ENCODE measurements at places on chromosomes 11 and 22.

DNA sequence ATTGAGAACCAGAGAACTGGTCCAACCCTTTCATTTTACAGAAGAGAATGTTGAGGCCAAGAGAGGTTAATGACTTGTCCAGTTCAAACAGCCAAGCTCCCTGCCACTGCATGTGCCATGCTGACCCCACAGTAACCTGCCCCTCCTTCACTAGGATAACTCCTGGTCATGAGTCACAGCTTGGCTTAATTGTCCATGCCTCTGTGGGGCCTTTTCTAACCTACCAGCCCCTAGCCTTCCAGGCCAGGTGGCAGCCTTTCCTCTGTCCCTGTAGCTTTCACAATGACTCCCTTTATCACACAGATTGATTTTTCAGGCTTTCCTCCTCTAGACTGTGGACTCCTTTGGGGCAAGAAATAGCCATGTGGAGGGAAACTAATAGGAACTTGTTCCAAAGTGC, 97.2 kb downstream of the PIWIL4 start:
- no peak for DNase-seq

DNA sequence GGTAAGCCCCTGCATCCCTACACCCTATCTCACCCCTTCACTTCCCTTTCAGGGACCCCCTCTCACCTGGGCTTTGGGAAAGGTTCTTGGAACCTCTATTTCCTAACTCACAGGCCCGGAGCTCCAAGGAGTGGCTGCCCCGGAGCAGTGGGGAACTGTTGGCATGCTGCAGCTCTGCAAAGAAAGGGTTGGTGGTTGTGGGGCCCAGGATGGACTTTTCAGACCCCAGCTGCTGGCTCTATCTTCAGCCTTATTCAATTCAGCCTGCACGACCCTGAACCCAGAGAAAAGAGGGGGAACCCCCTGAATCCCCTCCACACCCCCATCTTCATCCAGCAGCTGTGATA, 10.0 kb downstream of the ROBO4 start:
- no peak for DNase-seq

- DNase-seq, result no peak
Observed at GRCh38 chr11:134932761-134933160, 520.7 kb upstream of the B3GAT1 start.

DNA sequence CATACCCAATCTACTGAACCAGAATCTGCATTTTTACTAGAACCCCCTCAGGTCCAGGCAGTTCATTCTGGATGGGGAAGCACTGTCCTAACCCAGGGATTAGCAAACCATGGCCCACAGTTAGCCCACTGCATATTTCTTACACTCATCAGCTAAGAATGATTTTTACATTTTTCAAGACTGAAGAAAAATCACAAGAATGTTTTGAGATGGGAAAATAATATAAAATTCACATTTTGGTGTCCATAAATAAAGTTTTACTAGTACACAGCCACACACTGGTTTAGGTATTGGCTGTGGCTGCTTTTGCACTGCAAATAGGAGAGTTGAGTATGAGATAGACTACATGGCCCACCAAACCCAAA, 59.4 kb downstream of the PPFIBP2 start:
- DNase-seq, result no peak

GRCh38 chr11:120385110-120385509, 48.9 kb downstream of the ARHGEF12 start:
- DNase-seq, result no peak

GRCh38 chr11:33532720-33533385, 167.8 kb downstream of the C11orf91 start:
- no peak for DNase-seq

GRCh38 chr11:67303132-67303834, at the start of gene SSH3:
Gene SSH3 (plus strand): TSS chr11:67303530. CDS start chr11:67303626, 96 bp downstream.
- DNase-seq, result peak; percentile 81

- DNase-seq, result no peak
Observed at GRCh38 chr11:109864834-109865547, 228.2 kb upstream of the ZC3H12C start.

DNA sequence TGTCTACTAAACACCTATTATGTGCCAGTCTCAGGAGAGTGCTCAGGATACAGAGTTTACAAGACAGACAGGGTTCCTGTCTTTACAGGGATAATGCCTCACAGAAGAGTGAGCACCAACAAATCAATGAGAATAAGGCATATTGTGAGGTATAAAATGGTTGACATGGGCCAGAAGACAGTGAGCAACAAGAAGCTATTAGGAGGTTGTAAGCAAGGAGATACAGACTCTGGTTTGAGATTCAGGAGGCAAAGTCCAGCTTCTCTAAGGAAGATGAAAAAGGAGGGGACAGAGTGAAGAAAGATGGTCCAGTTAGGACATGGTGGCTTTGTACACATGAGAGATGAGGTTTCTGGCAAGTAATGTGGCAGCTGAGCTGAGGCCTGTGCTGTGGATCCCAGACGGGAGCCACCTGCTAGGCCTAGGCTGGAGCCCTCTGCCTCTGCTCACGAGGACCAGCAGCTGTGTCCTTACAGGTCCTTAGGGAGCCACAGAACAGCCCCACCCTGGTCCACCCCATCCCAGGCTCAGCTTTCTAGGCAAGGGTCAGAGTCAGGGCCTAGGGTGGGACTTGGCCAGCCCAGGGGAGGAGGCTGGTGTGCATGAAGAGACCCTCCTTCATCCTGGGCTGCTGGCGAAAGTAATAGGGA, 110.5 kb downstream of the ZNF280B start:
- no peak for DNase-seq

DNA sequence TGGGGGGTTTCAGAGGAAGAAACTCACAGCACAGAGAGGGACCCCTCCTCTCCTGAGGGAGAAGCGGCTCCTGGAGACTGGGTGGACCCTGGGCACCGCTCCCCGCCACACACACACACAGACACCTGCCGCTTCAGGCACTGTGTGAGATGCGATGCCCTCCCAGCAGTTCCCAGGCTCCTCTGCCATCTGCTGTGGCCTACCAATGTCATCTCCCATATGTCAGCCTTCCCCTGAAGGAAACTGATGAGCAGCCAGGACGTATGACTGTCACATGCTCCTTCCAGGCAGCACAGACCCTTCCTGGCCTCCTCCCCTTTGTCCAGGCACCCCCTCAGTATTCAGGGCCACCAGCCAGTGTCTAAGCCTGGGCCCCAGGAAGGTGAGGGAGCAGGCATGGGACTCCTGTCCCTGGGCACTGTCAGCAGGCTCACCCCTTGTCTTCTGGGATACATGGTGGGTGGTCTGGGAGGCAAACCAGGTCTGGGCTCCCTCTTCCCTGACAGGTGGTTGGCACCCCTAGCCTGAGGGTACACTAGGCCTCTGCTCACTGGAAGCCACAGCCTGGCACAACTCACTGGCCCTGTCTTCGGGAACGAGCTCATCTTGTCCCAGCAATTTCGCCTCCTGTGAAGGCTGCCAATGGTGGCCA, 11.8 kb upstream of the BCR start:
- no peak for DNase-seq

DNA sequence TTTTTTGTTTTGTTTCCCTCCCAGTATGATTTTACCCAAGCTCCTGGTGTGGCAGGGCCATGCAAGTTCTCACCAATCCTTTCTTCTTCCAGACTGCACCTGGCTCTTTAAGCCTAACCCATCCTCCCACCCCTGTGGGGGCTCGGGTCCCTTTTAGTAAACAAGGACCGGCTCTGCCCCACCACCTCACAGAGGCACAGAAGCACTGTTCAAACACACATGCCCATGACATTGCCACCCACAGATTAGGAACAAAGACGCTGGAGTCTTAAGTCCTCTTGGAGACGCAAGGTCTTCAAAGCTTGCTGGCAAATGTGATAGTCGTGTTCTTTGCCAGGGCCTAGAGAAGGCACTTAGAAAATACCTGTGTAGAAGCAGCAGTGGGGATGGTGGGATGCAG, 18.9 kb downstream of the UQCR10 start:
- no peak for DNase-seq

DNA sequence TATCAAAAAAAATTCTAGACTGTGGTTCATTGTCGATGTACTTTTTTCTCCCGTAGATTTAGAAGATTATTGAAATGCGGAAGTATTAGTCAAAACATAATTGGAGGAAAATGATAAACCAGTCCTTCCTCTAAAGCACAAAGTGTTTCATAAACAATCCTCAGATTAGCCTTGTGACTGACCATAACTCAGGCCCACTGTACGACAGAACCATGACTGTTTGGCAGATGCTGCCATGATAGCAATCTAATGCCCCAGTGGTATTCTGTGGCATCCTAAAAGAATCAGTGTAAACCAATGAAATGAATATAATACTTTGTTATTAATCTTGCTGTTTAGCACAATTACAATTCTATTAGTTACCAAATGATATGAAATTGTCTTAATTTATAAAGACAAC, 127.0 kb upstream of the CTSC start:
- no peak for DNase-seq

- DNase-seq, result no peak
Observed at GRCh38 chr11:95084509-95084908, 5.1 kb upstream of the ENDOD1 start.

GRCh38 chr22:39501644-39502108, 414 bp upstream of the MIEF1 start:
- DNase-seq, result no peak

DNA sequence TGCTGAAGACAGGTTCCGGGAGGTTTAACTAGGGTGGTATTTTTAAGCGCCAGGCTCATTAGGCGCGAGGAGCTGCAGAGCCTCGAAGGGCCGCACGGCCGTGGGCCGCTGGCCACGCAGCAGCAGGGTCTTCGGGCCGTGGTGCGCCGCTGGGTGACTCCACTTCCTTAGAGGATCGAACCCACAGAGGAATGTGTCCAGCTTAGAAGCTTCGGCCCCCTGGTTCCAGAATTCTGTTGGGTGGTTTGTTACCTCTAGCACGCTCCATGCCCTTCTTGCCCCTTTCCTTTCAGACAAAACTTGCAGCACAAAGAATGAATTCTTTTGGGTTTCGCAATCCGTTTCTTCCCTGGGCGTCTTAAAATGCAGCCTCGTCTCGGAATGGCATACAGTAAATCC, 773 bp upstream of the PATL1 start:
- peak; percentile 61 for DNase-seq

GRCh38 chr22:27725661-27726060, 75.9 kb downstream of the MN1 start:
- no peak for DNase-seq

- DNase-seq, result no peak
Observed at GRCh38 chr22:25364736-25365241, 145.3 kb downstream of the CRYBB2 start.

DNA sequence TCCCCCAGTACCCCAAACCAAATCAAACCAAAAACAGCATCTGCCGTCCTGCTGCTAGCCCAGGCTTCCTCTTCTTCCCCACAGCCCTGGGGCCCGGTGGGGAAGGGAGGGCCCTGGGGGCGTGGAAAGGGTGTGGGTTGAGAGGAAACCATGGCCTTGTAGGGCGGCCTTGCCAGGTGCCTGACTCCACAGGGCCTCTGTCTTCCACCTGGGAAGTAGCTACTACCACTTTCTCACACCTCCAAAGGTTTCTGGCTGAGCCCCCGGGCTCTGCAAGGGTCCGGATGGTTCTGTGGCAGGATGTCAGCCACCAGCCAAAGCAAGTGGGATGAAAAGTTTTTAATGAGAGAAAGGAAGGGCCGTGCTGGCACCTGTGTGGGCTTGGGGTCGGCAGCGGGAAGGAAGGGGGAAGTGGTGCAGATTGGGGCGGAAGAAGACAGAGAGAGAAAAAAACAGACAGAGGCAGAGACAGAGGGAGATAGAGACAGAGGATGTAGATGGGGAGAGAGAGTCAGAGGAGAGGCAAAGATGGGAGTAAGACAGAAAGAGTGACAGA, 10.5 kb downstream of the TPST2 start:
- peak; percentile 74 for DNase-seq

DNA sequence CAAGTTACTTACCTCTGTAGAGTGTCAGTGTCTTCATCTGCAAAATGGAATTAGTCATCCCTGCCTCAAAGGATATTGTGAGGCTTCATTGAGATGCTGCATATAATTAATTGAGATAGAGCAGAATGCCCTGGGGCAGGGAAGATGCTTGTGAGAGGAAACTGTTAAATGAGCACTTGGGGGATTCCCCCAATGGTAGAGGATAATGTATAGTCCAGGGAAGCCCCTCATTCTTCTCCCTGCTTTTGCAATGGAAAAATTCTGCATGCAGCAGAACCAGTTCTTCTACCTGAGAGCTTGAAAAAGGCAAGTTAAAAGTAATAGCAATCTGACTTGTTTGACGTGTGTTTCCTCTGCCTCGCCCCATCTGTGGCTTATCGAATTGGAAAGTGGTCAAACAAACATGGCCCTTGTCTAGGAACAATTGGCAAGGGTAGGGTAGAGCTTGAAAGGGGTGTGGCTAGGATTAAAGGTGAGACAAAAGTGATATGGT, 90.9 kb downstream of the NAV2 start:
- DNase-seq, result no peak

- no peak for DNase-seq
Observed at GRCh38 chr11:111733611-111734088, 32.5 kb downstream of the PPP2R1B start.

DNA sequence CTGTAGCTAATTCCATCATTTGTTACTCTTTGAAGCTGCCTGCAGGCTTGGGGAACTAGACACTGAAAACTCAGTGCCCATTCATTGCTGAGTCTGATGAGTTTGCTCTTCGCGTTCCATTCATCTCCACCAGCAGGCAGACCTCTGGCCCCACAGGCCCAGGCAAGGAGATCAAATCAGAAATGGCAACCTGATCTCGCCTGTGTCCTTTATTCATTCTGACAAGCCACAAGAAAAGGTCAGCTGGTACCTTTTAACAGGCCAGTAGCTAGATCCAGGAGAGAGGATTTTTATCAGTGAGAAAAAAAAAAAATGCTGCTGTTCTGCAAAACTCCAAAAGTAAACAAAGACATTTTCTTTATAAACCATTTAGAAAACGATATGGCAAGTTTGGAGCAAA, 742.5 kb downstream of the ETS1 start:
- no peak for DNase-seq

DNA sequence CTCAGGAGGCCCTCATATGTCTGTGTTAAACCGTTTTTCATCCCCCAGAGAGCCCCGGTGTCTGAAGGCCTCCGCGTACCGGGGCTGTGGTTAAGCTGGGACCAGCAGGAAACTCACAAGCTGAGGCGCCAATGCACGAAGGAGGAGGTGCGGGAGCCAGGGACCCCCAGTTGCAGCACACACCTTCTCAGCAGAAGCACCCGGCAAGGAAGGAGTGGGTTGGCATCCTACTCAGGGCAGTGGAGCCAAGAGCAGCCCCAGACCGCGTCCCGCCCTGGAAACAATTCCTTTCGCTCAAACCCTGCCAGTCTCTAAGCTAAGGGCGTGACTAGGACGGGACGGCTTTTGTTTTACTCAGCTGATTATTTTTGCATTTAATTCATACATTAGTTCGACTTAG, 726.9 kb downstream of the BRD1 start:
- no peak for DNase-seq

DNA sequence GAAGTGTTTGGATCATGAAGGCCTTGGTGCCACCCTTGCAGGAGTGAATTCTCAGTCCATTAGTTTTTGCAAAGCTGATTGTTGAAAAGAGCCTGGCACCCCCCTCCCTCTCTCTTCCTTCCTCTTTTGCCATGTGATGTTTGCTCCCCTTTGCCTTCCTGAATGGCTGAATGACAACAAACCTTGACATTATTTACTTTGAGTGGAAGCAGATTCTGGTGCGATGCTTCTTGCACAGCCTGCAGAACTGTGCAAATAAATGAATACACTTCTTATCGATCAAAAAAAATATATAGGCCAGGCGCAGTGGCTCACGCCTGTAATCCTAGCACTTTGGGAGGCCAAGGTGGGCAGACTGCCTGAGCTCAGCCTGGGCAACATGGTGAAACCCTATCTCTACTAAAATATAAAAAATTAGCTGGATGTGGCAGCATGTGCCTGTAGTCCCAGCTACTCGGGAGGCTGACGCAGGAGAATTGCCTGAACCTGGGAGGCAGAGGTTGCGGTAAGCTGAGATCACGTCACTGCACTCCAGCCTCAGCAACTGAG, 2.0 kb upstream of the NARS2 start:
- DNase-seq, result no peak

Data from activated CD8-positive, alpha-beta memory T cell treated with anti-CD3 and anti-CD28 coated beads, Interleukin-2, amount 50 U/mL, for 48 hours (primary cell).